ENCODE measurements at places on chromosomes 5 and 9.

GRCh38 chr9:112093870-112094216 lies 81.3 kb downstream of the SUSD1 start:
- no peaks in the 10 kb centered on the region for H3K27me3 ChIP-seq
- DNase-seq, result no peak
- H3K4me3 ChIP-seq, result no peak overlapping the region
- H3K27ac ChIP-seq, result no peak overlapping the region
- no peaks in the 10 kb centered on the region for H3K36me3 ChIP-seq

GRCh38 chr5:10760921-10761184 lies 181 bp downstream of the DAP start:
- no peaks in the 10 kb centered on the region for H3K36me3 ChIP-seq
- H3K27ac ChIP-seq, result peak overlapping the region; percentile 96
- no peak for DNase-seq
- H3K4me3 ChIP-seq, result peak overlapping the region; percentile 87
- H3K4me1 ChIP-seq, result peaks cover 44% of the 10 kb centered on the region

DNA sequence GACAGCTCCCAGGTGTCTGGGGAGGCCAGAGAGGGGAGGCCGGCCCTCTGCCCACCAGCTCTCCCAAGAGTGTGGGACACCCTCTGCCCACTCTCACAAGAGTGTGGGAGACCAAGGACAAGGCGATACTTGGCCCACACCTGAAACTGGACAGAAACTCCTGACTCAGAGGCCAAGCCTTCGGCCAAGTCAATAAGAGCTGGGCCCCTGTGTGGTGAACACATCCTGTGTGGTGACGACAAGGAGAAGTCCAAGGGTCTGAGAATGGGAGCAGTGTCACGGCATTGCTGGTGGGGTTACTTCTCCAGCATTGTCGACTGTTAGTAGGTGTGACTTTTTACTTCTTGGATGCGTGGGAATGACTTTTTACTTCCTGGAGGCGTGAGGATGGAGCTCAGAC lies 14.6 kb upstream of the F2RL1 start:
- H3K4me3 ChIP-seq, result no peak overlapping the region
- peaks cover 13% of the 10 kb centered on the region for H3K27me3 ChIP-seq
- no peak overlapping the region for H3K27ac ChIP-seq
- peaks cover 12% of the 10 kb centered on the region for H3K4me1 ChIP-seq
- no peak for DNase-seq
- no peaks in the 10 kb centered on the region for H3K36me3 ChIP-seq

GRCh38 chr5:145848854-145849253 lies 13.7 kb upstream of the PRELID2 start:
- no peak overlapping the region for H3K27ac ChIP-seq
- H3K36me3 ChIP-seq, result no peaks in the 10 kb centered on the region
- no peak overlapping the region for H3K4me3 ChIP-seq
- peaks cover 8% of the 10 kb centered on the region for H3K4me1 ChIP-seq

GRCh38 chr9:104774132-104774531 lies 10.2 kb downstream of the NIPSNAP3B start:
- DNase-seq, result no peak
- no peaks in the 10 kb centered on the region for H3K27me3 ChIP-seq
- peaks cover 55% of the 10 kb centered on the region for H3K4me1 ChIP-seq
- H3K27ac ChIP-seq, result peak overlapping the region; percentile 88

GRCh38 chr5:83715236-83716065 lies 5.2 kb downstream of the HAPLN1 start:
- DNase-seq, result no peak
- H3K4me3 ChIP-seq, result no peak overlapping the region
- H3K4me1 ChIP-seq, result no peaks in the 10 kb centered on the region
- peaks cover 38% of the 10 kb centered on the region for H3K27me3 ChIP-seq
- H3K36me3 ChIP-seq, result no peaks in the 10 kb centered on the region

DNA sequence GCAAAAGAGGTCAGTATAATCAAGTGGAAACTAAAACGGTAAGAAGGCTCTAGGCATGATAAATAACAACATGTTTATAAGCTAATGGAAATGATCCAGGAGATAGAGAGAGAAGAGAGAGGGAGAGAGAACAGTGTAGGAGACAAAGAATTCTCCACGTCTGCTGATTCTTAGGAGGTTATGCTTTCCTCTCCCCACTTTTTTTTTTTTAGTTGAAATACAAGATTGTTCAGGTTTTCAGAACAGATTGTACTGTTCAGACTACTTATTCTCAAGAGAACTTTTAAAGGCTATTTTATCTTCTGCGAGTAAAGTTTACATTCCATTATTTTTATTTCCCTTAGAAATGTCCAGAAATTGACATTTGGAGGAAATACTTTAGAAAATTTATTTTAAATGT lies 4.0 kb downstream of the CCDC192 start:
- H3K27me3 ChIP-seq, result no peaks in the 10 kb centered on the region
- no peak overlapping the region for H3K4me3 ChIP-seq
- peaks cover 46% of the 10 kb centered on the region for H3K4me1 ChIP-seq
- no peaks in the 10 kb centered on the region for H3K36me3 ChIP-seq
- peak overlapping the region; percentile 49 for H3K27ac ChIP-seq

DNA sequence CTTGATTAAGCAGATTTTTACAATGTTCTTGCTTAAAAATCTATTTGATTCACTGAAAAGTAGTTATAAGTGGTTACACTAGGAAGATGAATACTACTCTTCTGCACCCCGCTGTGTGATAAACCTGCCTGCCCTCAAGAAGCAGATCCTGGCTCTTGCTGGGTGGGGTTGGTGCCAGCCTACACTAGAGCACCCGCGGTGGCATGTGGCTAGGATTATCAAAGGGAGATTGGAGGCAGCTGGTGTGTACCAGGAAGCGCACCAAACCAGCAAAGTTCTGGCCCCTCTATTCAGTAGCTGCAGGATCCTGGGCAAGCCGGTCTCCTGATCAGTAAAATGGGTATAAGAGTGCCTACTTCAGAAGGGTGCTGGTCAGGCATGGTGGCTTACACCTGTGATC lies 43.5 kb downstream of the PRLR start:
- H3K4me3 ChIP-seq, result no peak overlapping the region
- H3K4me1 ChIP-seq, result no peaks in the 10 kb centered on the region
- H3K27me3 ChIP-seq, result peaks cover 24% of the 10 kb centered on the region
- DNase-seq, result no peak

- no peak overlapping the region for H3K27ac ChIP-seq
- H3K27me3 ChIP-seq, result no peaks in the 10 kb centered on the region
- DNase-seq, result peak; percentile 48
These were observed 9.4 kb upstream of the DELE1 start for GRCh38 chr5:141914199-141914743.

GRCh38 chr5:159571501-159572244 lies 241.4 kb upstream of the IL12B start:
- H3K27ac ChIP-seq, result no peak overlapping the region
- DNase-seq, result no peak
- H3K36me3 ChIP-seq, result no peaks in the 10 kb centered on the region
- H3K4me3 ChIP-seq, result no peak overlapping the region

DNA sequence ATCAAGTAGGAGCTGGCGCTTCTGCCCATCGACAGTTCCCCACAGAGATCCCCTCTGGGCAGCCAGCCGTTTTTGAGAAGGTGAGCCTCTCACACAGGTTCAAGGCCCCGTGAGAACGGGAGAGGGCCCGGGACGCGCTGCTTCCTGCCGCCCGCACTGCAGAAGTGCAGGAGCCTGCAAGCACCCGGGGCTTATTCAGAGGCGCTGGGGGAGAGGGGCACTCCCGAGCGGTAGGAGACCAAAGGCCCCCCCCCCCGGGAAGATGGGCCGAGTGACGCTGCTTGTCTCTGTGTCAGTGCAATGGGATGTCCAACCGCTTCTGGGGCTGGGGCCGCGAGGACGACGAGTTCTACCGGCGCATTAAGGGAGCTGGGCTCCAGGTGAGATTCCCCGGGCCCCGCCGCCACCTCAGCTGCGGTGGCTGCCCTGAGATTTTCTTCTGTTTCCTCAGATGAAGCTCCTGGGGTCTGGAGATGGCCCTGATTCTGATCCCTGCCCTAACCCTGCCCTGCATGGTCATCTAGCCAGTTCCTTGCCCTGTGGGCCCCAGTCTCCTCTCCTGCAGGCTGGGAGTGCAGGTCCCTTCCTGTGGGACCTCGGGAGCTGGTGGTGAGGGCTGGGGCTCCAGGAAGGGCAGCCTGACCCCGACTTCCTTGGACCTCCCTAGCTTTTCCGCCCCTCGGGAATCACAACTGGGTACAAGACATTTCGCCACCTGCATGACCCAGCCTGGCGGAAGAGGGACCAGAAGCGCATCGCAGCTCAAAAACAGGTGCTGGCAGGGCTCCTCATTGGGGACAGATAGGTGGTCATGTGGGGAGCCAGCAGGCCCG lies 8.5 kb downstream of the B4GALT7 start:
- H3K4me1 ChIP-seq, result peaks cover 11% of the 10 kb centered on the region
- no peak overlapping the region for H3K4me3 ChIP-seq
- H3K27ac ChIP-seq, result no peak overlapping the region
- no peaks in the 10 kb centered on the region for H3K27me3 ChIP-seq
- no peaks in the 10 kb centered on the region for H3K36me3 ChIP-seq

- H3K27me3 ChIP-seq, result no peaks in the 10 kb centered on the region
- peak; percentile 75 for DNase-seq
- H3K36me3 ChIP-seq, result peaks cover 3% of the 10 kb centered on the region
- peak overlapping the region; percentile 95 for H3K27ac ChIP-seq
These were observed 27.3 kb upstream of the IL17B start for GRCh38 chr5:149406203-149406978.

- peaks cover 14% of the 10 kb centered on the region for H3K4me1 ChIP-seq
- no peaks in the 10 kb centered on the region for H3K36me3 ChIP-seq
- no peak for DNase-seq
- H3K4me3 ChIP-seq, result no peak overlapping the region
These were observed 164.5 kb downstream of the PIK3R1 start for GRCh38 chr5:68380078-68380477.

DNA sequence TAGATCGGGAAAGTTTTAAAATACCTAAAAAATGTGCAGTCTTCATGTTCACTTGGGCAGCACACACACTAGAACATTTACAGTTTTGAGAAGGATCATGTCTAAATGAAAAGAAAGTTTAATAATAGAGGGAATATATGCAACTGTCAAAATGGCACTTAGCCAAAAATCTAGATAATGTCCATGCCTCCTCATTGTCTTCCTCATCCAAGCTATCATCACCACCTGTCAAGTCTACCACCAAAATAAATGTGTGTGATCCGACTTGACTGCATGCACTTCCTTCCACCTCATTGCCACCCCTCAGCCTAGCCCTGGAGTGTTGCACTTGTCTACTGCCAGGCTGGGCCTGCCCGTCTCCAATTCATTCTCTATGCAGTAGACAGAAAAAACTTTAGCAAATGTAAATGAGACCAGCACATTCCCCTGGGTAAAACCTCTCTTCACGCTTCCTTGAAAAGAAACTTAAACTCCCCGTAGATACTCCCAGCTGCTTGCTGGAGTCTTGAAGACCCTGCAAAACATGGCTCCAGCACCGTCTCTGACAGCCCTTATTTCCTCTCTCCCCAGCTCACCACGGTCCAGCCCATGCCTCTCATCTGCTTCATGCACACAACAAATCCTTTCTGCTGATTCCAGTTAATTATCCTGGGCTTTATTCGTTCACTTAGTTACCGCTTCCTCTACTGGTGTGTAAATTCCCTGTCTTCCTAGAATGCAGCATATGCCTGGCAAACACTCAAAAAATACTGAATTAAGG lies 66.9 kb downstream of the FANCC start:
- H3K27ac ChIP-seq, result no peak overlapping the region
- H3K4me3 ChIP-seq, result no peak overlapping the region
- peaks cover 9% of the 10 kb centered on the region for H3K36me3 ChIP-seq

DNA sequence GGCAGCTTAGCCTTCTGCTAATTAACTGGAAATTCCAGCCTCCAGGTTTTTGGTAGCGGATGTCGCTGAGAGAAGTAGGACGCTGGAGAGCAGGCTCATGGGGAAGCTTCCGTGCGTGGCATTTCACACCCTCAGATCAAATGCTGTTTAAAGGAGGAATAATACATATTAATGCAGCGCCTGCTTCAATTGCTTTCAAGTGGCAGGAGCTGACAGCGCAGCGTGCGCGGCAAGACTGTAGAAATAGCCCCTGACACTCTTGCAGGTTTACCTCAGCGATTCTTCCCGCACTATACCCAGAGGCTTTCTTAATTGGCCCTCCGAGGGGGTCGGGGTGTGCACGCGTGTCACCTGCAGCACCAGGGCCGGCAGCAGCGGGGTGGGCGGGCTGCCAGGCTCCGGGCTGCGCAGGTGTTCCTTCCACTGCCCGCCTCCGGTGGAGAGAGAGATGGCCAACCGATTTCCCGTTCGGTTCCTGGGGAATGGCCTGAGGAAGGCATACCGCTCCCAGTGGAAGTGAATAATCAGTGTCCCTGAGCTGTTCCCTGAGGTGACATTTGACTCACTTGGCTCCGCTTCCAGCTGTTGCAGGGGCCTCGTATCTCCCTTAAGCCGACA lies 427.9 kb downstream of the KCTD16 start:
- peak overlapping the region; percentile 55 for H3K4me3 ChIP-seq
- no peak overlapping the region for H3K27ac ChIP-seq
- peaks cover 9% of the 10 kb centered on the region for H3K4me1 ChIP-seq
- H3K27me3 ChIP-seq, result peaks cover 51% of the 10 kb centered on the region

DNA sequence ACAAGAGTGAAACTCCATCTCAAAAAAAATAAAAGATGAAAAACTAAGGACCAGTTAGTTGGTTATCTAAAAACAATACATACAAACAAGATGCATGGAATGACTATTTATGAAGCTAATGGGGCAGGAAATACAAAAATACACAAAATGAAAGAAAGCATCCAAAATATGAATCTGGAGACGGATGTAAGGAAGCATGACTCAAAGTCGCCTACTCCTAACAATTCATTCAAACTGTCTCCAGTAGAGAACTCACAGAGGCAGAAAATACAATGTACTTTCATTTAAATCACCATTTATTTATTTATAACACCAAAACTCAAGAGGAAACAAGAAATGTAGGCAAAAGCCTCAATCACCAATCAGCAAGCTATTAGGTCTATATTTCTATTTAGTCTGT lies 68.4 kb downstream of the SCAI start:
- H3K27me3 ChIP-seq, result no peaks in the 10 kb centered on the region
- no peaks in the 10 kb centered on the region for H3K36me3 ChIP-seq

- no peak for DNase-seq
- H3K27me3 ChIP-seq, result peaks cover 29% of the 10 kb centered on the region
- H3K27ac ChIP-seq, result no peak overlapping the region
- no peak overlapping the region for H3K4me3 ChIP-seq
- H3K4me1 ChIP-seq, result no peaks in the 10 kb centered on the region
- no peaks in the 10 kb centered on the region for H3K36me3 ChIP-seq
These were observed 26.7 kb upstream of the ADAMTS2 start for GRCh38 chr5:179371681-179372680.

DNA sequence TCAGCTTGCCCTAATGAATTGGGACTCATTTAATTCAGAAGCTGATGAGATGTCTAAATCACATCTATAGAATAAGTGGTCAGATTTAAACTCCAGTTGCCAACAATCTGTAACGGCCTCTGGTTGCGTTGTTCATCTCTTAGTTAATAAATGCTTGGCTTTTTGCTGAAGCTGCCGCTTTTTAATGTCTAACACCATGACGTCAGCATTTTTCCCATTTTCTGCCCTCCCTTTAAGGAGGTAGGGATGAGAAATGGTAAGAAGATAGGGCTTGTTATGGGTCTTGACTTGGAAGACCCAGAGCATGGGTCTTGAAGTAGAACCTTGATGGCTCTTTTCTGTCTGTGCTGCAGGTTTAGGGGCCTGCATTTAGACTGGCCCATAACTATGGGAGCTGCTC lies 33.3 kb downstream of the PALM2AKAP2 start:
- no peak for DNase-seq
- no peak overlapping the region for H3K27ac ChIP-seq
- no peaks in the 10 kb centered on the region for H3K36me3 ChIP-seq
- no peak overlapping the region for H3K4me3 ChIP-seq

Data from left ventricle myocardium inferior (tissue), 1 donor.